ENCODE measurements at places on chromosomes 6 and 20.

GRCh38 chr6:118660218-118660569 lies 8.8 kb upstream of the CEP85L start:
- DNase-seq = no peak

DNA sequence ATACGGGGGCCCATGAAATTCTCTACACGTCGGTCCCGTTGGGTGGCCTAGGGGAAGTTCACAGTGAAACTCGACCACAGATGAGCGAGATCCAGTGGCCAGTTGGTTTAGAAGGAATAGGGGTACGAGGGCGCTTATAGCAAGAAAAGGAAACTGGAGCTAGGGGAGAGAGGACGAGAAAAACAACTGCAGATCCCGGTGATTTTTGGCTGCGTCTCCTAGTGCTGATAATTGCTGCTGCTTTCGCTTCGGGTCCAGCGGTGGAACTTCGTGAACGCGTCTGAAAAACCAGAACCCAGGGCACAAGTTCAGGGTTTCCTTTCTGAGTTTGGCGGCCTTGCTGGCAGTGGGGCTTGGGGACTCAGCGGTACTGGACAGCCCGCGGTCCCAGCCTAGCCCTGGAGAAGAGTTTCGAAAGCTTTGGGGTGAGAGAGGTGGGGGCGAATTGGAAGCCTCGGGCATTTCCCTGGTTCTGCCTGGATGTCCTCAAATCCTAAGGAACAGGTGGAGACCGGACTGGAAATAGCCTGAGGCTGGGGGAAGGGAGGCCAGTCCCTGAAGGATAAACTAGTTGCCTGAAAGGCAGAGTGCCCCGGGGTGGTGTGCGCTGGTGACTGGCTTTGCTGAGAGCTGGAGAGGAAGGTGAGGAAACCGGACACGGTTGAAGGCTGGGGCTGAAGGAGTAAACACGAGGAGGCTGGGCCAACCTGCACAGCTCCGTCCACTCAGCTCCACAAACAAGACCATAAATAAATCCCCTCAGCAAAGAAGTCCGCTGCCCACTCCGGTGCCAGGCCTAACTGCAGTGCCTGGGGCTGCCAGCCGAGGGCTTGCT lies 793 bp downstream of the GMPR start:
- no peak for DNase-seq

GRCh38 chr6:131955876-131956275 lies 4.7 kb upstream of the CCN2 start:
- DNase-seq = no peak

GRCh38 chr6:39338397-39338796 lies 15.9 kb upstream of the KCNK16 start:
- no peak for DNase-seq

DNA sequence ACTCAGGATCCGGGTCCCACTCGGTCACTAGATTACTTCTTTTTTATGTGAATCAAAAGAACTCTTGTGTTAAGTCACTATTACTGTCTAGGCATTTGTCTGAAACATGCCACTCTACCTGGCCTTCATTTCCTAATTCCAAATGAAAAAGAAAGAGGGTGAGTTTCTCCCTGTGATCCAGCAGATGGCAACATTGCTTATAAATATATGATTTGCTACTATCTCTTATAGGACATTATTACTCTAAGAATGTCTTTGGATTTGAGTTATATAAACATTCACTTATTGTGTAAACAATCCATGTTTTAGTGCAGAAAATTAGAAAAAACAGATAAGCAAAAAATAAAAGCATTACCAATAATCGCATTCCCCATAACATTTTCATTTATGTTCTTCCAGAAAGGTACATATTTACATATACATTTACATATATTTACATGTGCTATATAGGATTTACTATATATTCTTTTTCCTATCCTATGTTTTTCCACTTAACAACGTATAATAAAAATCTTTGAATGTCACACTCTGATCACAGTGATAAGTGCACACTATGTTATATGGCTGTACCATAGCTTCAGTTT lies 66.9 kb downstream of the FAXC start:
- no peak for DNase-seq

All from stimulated activated CD8-positive, alpha-beta memory T cell treated with anti-CD3 and anti-CD28 coated beads, Interleukin-4, amount 100 ng/mL, for 1 hour (primary cell).